HFF-Myc (cell line): ENCODE measurements at places on chromosomes 7 and 10.

- DNase-seq, result peak; percentile 36
Measured at GRCh38 chr10:120221873-120222485, 235.0 kb upstream of the PLPP4 start.

DNA sequence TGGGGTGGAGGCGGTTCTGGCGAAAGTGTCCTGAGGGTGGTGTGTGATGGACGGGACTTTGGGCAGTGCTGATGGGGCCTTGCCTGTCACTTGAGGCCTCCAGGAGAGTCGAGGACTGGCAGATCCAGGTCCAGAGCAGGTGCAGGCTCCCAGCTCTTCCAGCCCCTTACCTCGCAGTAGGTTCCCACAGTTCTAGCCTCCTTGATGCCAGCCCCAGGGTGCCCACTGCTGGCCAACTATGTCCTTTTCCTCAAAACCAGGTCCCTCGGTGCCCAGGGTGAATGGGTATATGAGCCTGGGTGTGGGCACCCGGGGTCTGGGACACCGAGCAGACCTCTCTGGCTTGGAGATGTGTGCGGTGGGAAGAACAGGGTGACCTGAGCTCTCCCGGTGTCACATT, 8.3 kb downstream of the FAM20C start:
- DNase-seq, result no peak

DNA sequence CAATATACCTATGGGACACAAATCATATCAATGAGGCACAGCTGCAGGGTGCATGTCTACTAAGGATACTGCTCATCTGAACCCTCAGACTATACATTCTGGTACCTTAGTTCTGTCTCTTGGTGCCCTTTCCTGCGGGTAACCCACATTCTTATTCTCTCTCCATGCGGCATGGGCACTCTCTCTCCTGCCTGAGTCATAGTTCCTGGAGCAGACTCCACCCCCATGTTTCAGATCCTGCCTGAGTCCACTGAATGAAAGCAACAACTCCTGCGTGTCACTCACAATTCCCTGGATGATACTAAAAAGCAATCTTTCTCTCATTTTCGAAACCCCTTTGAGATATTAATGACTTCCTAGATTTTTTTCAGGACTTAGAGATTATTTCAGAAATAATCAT, 653.1 kb upstream of the C7orf33 start:
- no peak for DNase-seq

DNA sequence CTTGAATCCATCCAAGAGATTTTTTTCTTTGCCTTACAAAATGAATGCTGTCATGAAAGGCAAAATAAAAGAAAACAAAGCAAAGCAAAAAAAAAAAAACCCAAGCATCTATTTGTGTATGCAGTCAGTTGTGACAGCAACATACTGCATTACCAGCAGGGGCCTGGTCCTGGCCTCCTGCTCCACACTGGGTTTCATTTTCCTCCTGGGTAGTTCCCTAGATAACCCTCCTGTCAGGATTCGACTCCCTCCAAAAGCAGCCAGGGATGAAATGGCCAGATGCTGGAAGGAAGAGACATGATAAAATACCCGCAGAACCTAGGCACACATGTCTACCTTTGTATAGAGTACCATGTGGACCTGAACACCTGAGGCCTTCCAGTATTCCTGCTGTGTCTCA, 148.6 kb downstream of the NRCAM start:
- no peak for DNase-seq

GRCh38 chr7:146296028-146296427, 179.4 kb downstream of the CNTNAP2 start:
- DNase-seq, result no peak

DNA sequence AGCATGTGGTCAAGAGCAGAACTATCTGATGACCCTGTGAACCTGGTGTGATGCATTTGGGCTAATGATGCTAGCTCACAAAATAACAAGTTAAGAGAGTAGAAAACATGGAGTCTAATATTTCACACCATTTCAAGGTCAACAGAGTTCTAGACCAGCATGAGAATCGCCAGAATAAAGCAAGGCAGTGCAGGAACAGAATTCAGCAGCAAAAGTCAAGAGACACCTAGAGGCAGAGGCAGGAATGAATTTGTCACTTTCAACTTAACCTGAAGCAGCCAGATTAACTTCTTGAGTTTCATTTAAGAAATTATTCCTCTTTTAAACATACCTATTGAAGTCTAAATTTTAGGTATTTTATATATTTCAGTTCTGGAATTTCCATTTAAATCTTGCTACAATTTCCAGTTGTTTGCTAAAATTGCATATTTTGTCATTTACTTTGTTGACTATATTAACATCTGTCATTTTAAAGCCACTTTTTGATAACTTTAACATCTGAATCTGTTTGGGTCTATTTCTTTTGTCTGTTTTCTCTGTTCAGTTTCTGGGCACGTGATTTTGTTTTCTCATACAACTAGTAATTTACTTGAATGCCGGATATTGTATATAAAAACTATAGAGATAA, 44.2 kb upstream of the PRSS58 start:
- no peak for DNase-seq

DNA sequence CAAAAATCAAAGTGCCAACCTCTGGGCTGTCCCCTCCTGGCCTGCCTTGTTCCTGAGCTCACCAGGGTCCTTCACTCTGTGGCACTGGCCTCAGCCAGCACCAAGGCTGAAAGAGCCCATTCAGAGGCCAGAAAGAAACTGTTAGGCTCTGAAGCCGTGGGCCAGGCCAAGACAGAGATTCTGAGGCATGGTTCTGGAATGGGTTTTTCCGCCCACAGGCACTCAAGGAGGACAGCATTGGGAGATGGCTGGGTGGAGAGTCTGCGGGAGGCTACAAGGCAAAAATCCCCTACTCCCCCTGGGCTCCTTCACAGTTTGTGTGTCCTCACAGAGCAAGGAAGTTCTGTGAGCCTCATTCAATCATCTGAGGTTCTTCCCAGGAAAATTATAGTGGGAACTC, 31.7 kb downstream of the GRIFIN start:
- no peak for DNase-seq

GRCh38 chr7:69654381-69654780, 56.1 kb downstream of the AUTS2 start:
- DNase-seq, result no peak

- DNase-seq, result no peak
Measured at GRCh38 chr7:87878208-87878735, 2.0 kb downstream of the DBF4 start.

- no peak for DNase-seq
Measured at GRCh38 chr7:131272086-131272485, 55.6 kb upstream of the MKLN1 start.

GRCh38 chr10:17216217-17216900, 11.7 kb upstream of the VIM start:
- peak; percentile 99 for DNase-seq

DNA sequence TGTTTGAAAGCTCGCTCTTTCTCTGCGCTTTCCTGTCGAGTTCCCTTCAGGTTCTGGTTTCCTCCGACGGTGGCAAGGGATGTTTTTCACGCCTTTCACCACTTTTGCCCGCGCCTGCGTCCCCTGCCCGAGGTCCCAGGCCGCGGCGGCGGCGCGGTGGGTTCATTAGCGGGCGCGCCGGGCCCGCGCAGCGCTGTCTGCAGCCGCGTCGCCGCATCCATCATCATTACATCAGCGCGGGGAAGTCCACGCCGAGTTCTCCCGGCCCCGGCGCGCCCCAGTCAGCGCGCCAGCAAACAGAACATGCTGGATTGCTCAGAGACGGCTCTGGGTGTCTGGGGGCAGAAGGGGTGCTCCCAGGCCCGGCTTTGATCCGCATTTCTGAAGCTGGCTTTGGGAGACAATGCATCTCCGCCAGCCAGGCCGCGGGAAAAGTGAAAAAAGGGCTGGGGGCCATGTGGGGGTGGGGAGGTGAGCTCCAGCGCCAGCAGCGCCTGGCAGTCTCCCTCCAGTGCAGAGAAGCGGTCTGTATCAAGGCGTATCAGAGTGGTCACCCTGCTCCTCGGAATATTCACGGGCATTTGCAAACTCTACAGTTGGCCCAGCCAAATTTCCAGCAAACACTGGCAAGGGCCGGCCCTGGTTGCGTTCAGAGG, 8.9 kb downstream of the GLI3 start:
- no peak for DNase-seq

- no peak for DNase-seq
Measured at GRCh38 chr10:45399113-45399512, 25.1 kb downstream of the ALOX5 start.

- DNase-seq, result no peak
Measured at GRCh38 chr10:129755621-129756020, 208.5 kb downstream of the EBF3 start.

DNA sequence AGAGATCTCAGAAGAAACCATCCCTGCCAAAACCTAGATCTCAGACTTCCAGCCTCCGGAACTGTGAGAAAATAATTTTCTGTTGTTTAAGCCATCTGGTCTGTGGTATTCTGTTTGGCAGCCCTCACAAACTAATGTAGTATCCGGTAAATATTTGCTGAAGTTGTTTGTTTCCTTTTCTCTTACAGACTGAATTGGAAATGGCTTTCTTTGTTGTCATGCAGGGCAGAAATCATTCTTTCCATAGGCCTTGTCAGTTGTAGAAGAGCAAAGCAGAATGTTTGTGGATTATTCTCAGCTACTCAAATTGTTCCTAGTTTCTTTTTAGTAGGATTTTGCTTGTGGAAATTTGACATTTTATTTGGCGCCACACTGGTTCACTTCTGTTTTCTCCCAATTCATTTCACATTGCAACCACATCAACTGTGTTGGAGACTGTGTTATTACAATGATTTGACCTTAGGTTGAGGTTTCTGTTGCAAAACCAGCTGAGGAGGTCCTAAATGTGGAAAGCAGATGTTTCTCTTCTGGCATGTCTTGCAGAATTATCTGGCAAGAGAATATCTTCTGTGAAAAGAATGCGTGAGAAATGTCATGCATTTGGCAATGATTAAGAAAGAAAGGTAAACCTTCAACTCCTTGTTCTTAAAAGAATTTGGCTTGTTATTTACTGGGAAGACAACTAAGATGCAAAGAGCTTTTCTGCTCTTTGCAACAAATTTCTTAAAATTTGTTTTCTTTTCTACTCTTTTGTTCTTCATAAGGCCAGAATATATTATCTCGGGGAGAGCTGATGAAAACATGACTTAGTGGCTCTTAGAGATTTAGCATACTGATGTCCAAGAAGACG, 25.8 kb downstream of the ACTA2 start:
- peak; percentile 93 for DNase-seq
